ENCODE measurements at places on chromosomes 7 and 10.
A peak's percentile ranks its signal among the peaks of the same experiment; 100 is the strongest.

GRCh38 chr7:41887416-41887815 lies 184.5 kb upstream of the INHBA start:
- ATAC-seq: no peak

- peak; percentile 71 for ATAC-seq
These were observed 425 bp downstream of the CASD1 start for GRCh38 chr7:94509887-94510581.

DNA sequence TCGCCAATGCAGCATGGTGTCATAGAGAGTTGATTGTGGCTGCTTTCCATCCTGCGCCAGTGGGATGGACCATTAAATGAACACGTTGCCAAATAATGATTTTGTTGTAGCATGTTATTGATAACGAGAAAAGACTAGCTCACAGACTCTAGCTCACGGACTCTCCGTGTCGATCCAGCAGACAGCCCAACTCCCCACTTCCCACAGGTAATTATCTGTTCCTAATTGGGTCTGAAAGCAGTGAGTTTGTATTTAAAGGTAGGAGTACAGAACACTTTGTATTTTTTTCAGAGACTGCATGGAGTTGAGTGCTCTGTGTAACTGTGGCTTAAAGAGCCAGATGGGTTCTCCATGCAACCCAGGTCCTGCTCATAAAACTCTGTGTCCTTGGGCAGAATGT lies 1250.5 kb downstream of the TYW1 start:
- no peak for ATAC-seq

DNA sequence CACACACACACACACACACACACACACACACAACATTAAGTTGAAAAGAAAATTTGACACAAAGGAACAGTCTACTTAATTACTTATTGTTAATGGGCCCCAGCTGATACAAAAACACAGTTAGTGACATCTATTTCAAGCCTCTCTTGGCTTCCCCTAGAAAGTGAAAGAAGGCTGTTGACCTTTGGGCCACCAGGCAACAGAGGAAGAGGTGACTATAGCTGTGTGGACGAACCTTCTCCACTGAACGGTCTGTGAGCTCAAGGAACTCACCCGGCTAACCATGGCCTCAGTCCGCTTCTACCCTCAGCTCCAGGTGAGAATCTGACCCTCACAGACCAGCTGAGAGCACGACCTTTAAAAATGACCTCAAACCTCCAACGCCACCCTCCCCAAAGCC lies 32.9 kb upstream of the CALN1 start:
- no peak for ATAC-seq

DNA sequence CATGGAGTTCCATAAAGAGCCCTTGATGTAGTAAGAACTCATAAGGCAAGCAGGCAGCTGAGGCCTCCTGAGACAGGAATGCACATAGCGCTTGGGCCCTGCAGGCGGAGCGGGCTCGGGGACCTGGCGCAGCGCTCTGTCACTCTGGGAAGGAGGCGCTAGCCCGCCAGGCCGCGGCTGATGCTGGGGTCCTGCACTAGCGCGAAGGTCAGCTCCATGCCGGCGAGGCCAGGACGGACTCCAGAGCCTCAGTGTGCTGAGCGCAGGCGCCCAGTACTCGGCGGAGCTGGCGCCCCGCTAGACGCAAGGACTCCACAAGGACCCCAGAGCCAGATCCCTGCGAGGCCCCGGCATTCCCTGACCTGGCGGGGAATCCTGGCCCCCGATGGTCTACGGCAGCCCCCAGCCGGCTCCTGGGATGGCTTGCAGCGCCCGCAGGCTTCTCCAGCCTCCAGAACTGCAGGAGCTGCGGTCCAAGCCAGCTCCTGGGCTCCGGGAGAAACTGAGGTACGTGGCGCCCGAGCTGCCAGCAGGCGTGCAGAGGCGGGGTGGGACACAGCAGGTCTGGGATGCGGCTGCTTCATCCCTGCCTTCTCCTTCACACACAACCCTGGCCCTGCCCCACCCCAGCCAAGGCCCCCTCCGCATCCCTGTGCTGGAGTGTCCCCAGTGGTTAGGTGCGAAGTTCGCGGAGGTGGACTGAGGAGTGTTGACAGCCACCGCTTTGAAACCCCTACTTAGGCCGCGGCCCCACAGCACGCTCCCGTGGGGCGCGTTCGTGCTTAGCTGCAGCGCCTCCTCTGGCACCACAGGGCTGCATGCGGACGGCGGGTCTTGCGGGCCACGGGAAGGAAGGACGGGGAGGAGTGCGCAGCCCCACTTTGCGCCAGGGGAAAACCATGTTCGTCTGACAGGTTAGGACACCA lies 761.5 kb upstream of the POM121L12 start:
- ATAC-seq: no peak

- no peak for ATAC-seq
These were observed 15.8 kb upstream of the GPR37 start for GRCh38 chr7:124781418-124781817.

DNA sequence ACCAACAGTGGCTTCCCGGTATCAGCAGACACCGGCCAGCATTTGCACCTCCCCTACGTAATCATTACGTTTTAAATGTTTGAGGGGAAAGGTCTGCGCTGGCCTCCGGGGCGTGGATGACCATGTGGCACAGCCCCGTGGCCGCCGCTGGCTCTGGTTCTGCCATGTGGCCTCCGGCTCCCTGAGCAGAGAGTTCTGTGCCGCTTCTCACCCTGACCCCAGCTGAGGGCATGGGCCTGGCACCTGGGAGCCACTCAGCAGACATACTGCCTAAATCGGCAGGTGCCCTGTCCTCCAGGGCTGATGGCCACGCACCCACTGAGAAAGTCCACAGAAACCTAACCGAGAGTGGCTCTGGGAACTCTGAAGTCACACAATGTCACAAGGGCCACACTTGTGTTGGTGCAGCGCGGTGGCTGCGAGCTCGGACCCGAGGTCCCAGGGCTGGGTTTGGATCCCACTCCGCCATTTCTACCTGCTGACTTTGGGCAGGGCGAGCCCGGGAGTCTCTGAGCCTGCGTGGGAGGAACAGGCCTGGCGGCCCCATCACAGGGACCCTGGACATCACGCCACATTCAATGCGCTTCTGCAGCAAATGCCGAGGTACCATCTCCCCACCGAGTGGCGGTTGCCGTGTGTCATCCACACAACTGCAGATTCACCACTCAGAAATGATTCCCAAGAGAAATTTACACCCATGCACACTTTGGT lies 25.3 kb downstream of the CFAP46 start:
- no peak for ATAC-seq

DNA sequence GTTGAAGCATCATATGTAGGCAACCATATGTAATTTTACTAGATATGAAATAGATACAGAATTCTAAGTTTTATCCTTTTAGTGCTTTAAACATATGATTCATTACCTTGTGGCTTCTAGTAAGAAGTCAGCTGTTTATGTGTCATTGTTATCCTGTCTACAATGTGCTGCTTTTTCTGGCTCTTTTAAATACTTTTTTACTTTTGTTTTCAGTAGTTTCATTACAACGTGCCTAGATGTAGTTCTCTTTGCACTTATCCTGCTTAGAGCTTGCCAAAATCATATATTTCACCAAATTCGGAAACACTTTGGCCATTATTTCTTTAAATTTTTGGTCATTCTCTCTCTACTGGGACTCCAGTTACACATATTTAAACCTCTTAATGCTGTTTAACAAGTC lies 26.4 kb downstream of the YAE1 start:
- peak; percentile 82 for ATAC-seq

- no peak for ATAC-seq
These were observed 468.1 kb downstream of the IPMK start for GRCh38 chr10:57799625-57800024.

DNA sequence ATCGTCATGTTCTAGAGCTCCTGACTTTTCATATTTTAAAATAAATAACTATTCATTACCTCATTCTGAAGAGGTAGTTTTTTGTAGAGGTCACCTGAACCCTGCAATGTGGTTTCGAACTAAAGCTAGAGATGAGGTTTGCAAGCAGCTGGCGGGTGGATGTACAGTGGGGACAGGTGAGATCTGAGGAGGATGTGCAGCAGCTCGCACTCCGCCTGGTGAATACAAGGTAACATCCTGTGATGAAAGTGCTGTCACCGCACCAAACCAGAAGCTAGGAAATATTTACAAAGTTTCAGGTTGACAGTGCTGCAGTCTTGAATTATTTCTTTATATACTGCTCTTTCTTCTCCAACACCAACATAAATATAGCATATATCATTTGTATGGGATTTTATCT lies 26.5 kb downstream of the NDUFB2 start:
- peak; percentile 75 for ATAC-seq

DNA sequence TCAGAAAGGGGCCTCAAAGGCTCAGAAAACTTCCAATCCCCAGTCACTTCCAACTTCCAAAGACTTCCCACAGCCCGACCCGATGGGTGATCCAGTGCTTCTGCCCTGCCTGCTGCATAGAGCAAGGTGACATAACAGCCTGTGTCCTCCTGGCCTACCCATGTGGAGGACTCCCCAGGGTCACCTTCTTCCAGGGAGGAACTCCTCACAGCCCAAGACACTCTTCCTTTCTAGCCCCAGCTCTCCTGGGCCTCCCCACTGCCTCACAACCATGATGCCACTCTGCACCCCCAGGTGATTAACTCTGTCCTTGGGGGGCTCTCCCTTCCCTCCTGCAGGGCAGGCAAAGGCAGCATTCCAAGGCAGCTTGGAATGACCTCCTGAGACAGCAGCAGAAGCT lies 158.4 kb upstream of the PDE1C start:
- no peak for ATAC-seq

- ATAC-seq: no peak
These were observed 398.9 kb downstream of the PHTF2 start for GRCh38 chr7:78197447-78197846.

- no peak for ATAC-seq
These were observed 1003.0 kb downstream of the SORCS3 start for GRCh38 chr10:105644091-105644490.

Data from activated CD4-positive, CD25-positive, alpha-beta regulatory T cell treated with anti-CD3 and anti-CD28 coated beads, Interleukin-2, amount 50 U/mL, for 24 hours (primary cell).